Non-pigmented ciliary epithelial cell (primary cell): ENCODE measurements at places on chromosomes 16 and 17.

- DNase-seq = no peak
These were observed 994 bp downstream of the IGFBP4 start for GRCh38 chr17:40443988-40444899.

DNA sequence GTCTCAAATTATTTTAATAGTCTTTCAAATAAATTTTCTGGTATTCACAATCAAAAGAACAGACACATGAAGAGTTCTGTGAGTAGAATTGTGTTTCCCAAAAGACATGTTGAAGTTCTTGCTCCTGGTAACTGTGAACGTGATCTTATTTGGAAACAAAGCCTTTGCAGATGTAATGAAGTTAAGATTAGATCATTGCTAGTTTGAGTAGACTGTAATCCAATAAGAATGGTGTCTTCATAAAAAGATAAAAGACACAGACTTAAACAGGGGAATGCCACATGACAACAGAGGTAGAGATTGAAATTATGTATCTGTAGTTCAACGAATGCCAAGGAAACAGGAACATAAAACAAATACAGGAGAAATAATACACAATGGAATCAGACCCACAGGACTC, 357.4 kb upstream of the CA10 start:
- DNase-seq = no peak

GRCh38 chr16:57406881-57407280, 2.3 kb downstream of the CCL17 start:
- no peak for DNase-seq

DNA sequence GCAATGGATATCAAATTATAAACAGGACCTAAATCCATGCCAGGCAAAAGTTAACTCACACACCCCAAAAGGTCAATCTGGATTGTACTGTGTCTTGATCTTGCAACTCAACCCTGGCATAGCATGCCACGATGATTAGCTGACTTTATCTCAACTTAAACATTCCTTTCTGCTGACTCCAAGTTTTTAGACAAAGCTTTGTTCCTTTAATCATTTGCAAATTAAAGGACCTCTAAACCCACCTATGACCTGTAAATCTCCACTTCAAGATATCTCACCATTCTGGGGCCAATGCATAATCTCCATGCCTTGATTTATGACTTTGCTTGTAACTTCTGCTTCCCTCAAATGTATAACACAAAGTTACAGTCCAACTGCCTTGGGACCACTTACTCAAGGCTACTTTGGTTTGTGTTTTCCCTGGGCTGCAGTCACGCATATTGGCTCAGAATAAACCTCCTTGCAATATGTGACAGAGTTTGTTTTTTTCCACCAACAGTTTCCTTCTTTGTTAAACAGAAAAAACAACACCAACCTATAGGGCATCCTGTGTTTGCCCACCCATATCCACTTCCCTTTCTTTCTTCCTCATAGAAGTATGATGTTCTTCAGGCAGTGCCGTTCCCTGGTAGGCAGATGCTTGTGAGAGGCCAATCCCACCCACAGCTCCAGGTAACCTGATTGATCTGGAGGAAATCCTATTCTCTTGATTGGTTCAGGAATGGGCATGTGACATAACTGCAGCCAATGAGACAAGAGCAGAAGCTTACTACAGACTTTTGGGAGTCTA, 390.6 kb upstream of the ERCC4 start:
- DNase-seq = no peak

DNA sequence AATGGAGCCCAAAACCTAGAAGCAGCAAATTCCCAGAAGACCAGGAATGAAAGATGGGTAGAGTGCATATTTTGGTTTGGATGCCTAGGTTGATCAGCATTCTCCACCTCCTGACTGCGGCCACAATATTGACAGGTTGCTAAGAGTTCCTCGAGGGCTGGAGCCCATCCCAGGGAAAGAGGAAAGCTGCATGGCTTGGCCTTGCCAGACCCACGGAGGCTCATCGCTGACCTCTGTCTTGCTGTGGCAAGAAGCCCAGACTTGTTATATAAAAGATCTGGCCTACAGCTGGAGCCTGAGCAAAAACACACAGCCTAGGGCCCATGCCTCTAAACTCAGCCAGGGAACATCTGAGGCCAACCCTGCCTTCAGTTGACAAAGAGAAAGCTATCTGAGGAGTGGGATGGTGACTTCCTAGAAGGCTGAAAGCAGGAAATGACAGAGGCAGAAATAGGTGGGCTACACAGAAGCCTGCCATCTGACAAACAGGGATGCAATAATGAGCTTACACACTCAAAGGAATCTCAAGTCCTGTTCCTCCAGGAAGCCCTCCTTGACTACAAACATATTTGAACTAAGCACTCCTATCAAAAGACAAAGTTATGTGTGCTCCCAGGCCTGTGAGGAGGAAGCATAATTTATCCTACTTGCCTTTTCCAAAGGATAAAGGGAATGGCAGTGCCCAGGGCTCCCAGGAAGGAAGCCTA, 22.5 kb upstream of the SLC35B1 start:
- no peak for DNase-seq

DNA sequence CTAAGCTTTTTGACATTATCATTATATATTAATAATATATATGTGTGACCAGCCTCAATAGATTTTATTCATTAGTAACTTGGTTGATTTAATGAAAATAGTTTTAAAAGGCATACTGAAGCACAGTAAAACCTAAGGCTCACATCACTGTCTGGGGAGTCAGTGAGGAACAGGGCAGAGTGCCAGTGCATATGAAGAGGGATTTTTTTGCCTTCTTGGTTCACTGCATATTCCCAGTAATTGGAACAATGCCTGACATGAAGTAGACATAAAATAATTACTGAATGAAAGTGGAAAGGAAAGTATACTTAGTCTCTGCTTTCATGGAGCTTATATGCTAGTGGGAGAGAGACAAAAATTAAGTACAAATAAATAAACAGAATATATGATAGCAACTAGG, 81.1 kb downstream of the FTO start:
- no peak for DNase-seq

DNA sequence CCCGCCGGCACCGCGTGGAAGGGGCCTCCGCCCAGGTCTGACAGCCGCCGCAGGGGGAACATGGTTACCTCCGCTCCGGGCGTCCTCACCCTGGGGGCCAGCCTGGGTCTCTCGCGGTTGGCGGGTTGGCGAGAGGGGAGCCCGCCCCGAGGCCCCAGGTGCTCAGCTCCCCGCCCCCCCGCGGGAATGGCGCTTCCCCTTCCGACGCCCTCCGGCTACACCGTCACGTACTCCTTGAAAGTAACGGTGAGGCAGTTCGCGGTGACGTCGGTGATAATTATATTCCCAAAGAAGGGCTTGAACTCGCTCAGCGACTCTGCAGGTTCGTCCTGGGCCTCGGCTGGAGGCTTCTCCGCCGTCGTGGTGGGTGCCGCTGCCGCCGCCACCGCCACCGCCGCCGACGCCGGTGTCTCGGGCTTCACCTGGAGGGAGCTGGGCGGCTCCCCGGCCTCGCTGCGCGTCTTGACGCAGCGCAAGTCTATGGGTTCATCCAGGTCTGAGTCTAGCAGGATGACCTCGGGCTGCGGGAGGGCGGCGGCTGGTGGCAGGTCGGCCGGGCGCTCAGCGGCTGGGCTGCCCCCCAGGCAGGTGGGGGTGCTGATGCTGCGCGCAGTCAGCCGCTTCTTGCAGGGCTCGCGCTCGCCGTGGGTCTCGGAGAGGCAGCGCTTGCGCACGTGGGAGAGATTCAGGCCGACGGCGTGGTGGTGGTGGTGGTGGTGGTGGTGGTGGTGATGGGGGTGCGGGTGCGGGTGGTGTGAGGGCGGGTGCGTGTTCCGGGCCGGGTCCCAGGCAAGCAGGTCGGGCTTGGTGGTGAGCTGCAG, 5.3 kb downstream of the CBX4 start:
- DNase-seq = no peak

GRCh38 chr17:82424001-82424862, 5.8 kb upstream of the OGFOD3 start:
- DNase-seq = no peak

DNA sequence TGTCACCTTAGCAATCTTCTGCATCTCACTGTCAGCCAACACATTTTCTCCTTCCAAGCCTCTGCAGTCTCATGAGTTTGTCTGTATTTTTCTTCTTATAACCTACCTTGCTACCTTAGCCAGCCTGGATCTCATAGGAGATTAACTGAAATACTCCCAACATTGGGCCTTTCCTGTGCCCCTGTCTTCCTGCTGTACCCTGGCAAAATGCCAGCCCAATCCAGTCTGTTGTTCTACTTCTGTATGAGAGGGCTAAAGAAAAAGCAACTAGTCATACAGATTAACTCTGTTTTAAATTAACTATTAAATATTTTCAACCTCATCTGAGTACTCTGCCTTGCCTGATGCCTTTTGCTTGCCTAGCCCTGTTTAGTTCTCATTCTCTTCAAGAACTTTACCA, 18.4 kb downstream of the GOSR1 start:
- no peak for DNase-seq
